ENCODE measurements at places on chromosomes 12 and 14.

GRCh38 chr14:95196268-95196667, 38.9 kb upstream of the DICER1 start:
- DNase-seq = no peak

- DNase-seq = no peak
Observed at GRCh38 chr12:125053821-125054220, 11.4 kb upstream of the AACS start.

- DNase-seq = no peak
Observed at GRCh38 chr12:103680591-103681141, 93.6 kb downstream of the STAB2 start.

GRCh38 chr12:40054555-40055227, 51.2 kb downstream of the SLC2A13 start:
- no peak for DNase-seq

DNA sequence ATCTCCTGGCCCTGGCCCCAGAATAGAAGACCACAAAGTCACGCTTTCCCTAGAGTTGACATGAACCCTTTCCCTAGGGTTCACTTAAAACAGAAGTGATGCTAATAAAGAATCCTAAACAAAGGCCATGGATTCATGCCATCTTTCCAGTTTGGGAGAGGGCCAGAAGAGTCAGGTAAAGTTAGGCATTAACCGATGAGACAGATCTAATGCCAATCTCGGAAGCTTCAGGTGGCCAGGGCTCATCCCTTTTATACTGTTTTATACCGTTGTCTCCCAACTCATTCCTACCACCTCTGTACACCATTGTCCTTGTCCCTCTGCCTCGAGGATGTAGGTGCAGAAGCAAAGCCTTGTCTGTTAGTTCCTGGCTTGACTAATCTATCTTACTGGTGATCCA, 22.8 kb upstream of the ACTR10 start:
- no peak for DNase-seq

GRCh38 chr12:79933532-79934264, 1.2 kb downstream of the PPP1R12A start:
- no peak for DNase-seq

DNA sequence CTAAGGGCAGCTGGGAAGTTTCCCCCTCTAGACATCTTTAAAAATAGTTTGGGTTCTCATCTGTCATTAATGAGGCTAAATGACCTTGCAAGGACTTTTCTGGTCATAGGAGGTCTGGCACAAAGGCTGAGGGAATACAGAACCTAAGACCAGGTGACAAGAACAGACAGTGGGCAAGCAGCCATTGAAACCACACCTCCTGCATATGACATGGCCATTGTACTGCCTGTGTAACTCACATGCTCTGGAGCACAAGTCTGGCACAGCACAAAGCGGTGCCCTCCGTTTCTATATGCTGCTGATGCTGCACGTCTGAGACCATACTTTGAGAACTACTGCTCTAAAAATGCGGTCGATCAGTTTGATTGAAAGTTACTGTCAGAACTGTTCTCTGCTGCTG, 143.3 kb downstream of the APAF1 start:
- no peak for DNase-seq

DNA sequence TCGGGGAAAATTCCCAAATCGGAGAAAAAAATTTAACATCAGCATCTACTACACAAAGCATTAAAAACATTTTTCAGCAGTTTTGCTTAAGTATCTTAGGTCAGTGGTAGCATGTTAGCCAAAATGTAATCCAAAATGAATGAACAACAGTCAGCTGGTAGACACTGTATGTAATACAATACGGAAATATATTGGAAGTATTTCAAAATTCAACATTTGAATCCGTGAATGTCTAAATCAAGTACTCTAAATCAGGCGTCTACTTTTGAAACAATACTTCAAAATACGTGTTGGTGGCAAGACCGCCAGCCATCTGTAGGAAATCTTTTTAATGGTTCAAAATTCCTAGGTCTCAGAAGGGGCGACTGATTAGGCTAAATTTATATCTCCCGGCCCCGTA, 1.1 kb downstream of the SCAF11 start:
- no peak for DNase-seq

GRCh38 chr14:32531942-32532515, 202.9 kb downstream of the AKAP6 start:
- DNase-seq = no peak

DNA sequence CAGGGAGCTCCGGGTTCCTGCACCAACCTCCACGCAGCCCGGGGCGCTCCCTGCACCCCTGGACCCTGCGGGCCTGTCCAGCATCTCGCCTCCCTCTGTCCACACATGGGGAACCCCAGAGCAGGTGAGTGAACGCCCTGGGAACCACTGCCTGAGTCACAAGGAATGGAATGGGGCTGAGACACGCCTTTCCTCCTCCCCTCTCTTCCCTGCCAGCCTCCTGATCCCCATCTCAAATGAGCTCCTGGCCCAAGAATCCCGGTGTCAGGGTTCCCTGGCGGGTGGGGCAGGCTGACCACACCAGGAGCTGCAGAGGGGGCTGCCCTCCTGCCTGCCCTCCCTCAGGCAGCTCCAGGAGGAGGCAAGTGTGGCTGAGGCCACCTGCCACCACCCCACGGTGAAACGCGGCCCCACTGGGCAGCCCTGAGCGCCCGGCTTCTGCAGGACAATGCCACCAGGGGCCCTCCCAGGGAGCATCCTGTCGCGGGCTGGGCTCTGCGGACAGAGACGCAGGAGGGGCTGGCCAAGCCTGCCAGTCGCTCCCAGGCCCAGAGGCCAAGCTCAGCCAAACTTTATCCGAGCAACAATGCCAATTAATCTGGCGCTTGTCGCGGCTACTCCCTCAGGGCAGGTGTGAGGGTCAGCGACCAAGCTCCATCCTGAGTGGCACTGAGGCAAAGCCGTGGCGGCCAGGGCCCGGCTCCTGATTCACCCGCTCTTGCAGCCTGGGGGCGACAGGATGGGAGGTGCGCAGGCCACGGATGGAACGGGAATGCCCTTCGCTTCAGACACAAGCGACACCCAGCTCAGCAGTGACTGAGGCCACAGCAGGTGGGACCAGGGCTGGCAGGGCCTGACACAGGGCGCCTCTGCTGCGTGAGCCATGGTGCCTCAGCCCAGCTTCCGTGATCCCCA, 44.3 kb downstream of the GALNT9 start:
- no peak for DNase-seq

Measured in stimulated activated CD8-positive, alpha-beta memory T cell treated with anti-CD3 and anti-CD28 coated beads, Interleukin-4, amount 100 ng/mL, for 1 hour (primary cell).